ENCODE measurements at places on chromosomes 6 and 20. TPM values are rescaled to one million over a fixed set of nuclear protein-coding genes. Genes with fewer than 3 reads are reported as not detected.

DNA sequence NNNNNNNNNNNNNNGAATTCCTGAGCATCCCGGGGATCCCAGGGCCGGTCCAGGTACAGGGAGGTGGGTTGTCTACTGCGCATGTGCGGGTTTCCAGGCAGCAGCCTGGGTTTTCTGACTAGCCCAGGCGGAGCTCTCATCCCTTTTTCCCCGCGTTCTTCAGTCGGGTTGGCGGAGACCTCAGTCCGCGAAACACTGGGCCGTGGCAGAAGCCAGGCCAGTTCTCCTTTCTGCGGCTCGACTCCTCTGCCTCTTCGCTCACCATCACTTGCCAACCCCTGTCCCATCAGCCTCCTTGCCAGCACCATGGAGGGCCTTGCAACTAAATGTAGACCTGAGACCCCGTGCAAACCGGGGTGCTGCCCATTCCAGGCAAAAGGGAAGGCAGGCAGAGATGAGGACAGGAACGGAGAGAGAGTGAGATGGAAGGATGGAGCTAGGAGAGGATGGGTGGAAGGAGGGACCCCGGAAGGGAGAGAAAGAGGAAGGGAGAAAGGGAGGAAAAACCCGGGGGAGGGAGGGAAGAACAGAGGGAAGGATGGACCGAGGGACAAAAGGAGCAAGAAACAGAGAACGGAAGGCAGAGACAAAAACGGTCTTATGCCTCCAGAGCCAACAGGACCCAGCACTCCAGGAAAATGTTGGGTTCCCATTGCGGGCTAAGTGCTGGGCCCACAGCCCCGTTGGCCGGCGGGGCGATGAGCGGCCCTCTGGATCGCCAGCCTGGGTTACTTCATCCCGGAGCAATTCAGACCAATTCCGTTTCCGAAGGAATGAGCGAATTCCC is 445.4 kb upstream of the DEFB115 start:
- DNase-seq, result peak; percentile 53
- no peaks in the 10 kb centered on the region for H3K36me3 ChIP-seq
- no peaks in the 10 kb centered on the region for H3K4me1 ChIP-seq
- H3K4me3 ChIP-seq, result peak overlapping the region; percentile 32

GRCh38 chr6:13478525-13478966 is 8.9 kb downstream of the GFOD1 start:
- H3K27me3 ChIP-seq, result no peaks in the 10 kb centered on the region
- no peak overlapping the region for H3K4me3 ChIP-seq
- H3K4me1 ChIP-seq, result no peaks in the 10 kb centered on the region

- peaks cover 5% of the 10 kb centered on the region for H3K4me1 ChIP-seq
- peaks cover 8% of the 10 kb centered on the region for H3K36me3 ChIP-seq
- peak within 1 kb of the TSS; percentile 94 for H3K4me3 ChIP-seq
- H3K27ac ChIP-seq, result peak within 1 kb of the TSS; percentile 92
- H3K27me3 ChIP-seq, result no peaks in the 10 kb centered on the region
- peak; percentile 73 for DNase-seq
Measured at GRCh38 chr6:25962149-25963127, at the start of gene TRIM38. TRIM38 (plus strand) TSS chr6:25962802; CDS start chr6:25966523, 3,721 bp downstream.

GRCh38 chr6:2531426-2532215 is 219.1 kb downstream of the MYLK4 start:
- DNase-seq, result peak; percentile 97
- no peak overlapping the region for H3K4me3 ChIP-seq
- no peaks in the 10 kb centered on the region for H3K27me3 ChIP-seq
- no peaks in the 10 kb centered on the region for H3K4me1 ChIP-seq
- no peak overlapping the region for H3K27ac ChIP-seq

GRCh38 chr20:53695797-53696527 is 102.3 kb upstream of the ZNF217 start:
- no peak overlapping the region for H3K27ac ChIP-seq
- H3K4me1 ChIP-seq, result peaks cover 6% of the 10 kb centered on the region
- no peaks in the 10 kb centered on the region for H3K27me3 ChIP-seq
- H3K36me3 ChIP-seq, result no peaks in the 10 kb centered on the region
- no peak overlapping the region for H3K4me3 ChIP-seq

Gene LAMA4
- total RNA-seq, result 494 TPM

DNA sequence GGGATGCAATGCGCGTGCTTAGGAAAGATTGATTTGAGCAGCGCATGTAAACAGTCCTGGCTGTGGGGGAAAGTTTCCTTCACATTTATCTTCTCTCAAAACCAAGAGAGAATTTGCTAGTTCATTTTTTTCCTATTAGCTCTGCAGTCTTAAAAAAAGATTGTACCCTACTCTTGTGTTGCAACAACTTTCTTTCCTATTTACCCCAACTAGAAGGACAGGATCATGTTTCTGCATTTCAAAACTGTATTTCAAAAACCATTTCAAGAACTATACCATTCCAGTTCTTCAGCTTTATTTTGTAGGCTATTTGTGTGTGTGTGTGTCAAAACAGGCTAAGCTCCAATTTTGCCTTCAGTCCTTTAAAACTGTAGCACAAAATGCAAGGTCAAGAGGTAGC is 473.1 kb downstream of the KIF16B start:
- no peaks in the 10 kb centered on the region for H3K36me3 ChIP-seq
- H3K27me3 ChIP-seq, result no peaks in the 10 kb centered on the region
- H3K4me3 ChIP-seq, result no peak overlapping the region
- H3K4me1 ChIP-seq, result no peaks in the 10 kb centered on the region
- no peak overlapping the region for H3K27ac ChIP-seq

- H3K27me3 ChIP-seq, result no peaks in the 10 kb centered on the region
- H3K4me1 ChIP-seq, result peaks cover 8% of the 10 kb centered on the region
- no peaks in the 10 kb centered on the region for H3K36me3 ChIP-seq
- H3K4me3 ChIP-seq, result no peak overlapping the region
Measured at GRCh38 chr6:133062696-133063306, 178.4 kb upstream of the EYA4 start.

GRCh38 chr6:17894191-17894590 is 93.2 kb downstream of the KIF13A start:
- DNase-seq, result no peak
- no peak overlapping the region for H3K4me3 ChIP-seq
- H3K27me3 ChIP-seq, result no peaks in the 10 kb centered on the region
- H3K4me1 ChIP-seq, result no peaks in the 10 kb centered on the region

Gene ERVFRD-1
- total RNA-seq, result not detected

- no peak overlapping the region for H3K4me3 ChIP-seq
- no peaks in the 10 kb centered on the region for H3K36me3 ChIP-seq
- peaks cover 22% of the 10 kb centered on the region for H3K4me1 ChIP-seq
- no peaks in the 10 kb centered on the region for H3K27me3 ChIP-seq
- no peak overlapping the region for H3K27ac ChIP-seq
- DNase-seq, result peak; percentile 58
Measured at GRCh38 chr6:139883776-139884175, 509.3 kb upstream of the CITED2 start.

DNA sequence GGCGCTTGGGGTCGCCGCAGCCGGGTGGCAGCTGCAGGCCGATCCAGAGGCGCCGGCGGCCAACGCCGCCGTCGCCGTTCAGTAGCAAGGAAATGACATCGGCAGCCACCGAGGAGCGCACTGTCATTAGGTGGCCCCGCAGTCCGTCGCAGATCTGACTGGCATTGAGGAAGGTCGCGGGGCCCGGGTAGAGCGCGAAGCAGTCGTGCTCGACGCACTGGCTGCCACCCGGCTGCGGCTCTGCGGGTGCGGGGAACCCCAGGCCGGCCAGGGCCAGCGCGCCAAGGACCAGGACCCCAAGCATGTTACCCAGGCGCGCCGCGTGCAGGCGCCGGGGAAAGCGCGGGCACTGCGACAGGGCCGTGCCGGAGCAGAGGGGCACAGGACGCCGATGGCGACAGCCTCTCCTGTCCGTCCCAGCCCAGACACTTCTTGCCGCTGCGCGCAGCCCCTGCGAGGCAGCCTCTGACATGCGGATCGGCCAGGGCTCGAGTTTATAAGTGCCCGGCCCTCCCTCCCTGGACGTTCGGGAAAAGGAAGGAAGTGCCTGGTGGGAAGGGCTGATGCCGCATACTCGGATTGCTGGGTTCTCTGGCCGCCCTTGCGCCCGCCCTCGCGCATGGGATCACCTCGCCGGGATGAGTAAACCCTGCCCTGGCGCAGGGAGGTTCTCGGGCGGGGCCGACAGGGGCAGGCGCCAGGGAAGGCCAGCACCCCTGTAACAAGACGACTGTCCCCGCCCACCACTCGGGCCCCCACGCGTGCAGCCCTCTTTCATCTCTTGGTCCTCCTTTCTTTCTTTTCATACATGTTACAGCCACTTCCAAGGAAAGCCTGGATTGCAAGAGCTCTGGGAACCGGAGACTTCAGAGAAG is at the start of gene THBD:
Gene THBD, minus strand, starts transcription at position 472 of the 875 bp plus-strand sequence. Its CDS starts 168 bp downstream, at position 304.
- no peaks in the 10 kb centered on the region for H3K27me3 ChIP-seq
- H3K4me1 ChIP-seq, result no peaks in the 10 kb centered on the region
- no peaks in the 10 kb centered on the region for H3K36me3 ChIP-seq

DNA sequence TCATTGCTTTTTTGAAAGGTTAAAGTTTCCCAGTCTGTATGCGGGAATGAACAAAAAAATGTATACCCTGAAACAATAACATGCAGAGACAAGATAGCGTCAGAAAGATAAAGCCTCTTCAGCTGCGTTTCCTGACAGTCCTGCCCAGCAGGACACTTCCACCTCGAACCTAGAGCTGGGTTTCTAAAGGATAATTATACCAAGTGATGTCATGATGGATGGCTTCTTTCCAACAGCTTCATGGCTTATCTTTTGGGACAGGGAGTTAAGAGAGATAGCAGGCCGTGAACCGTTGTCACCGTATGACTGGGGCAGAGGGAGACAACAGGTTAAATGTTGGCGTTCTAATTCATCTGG is 267.6 kb upstream of the SGK1 start:
- DNase-seq, result no peak
- H3K36me3 ChIP-seq, result no peaks in the 10 kb centered on the region
- no peak overlapping the region for H3K27ac ChIP-seq
- no peaks in the 10 kb centered on the region for H3K27me3 ChIP-seq

DNA sequence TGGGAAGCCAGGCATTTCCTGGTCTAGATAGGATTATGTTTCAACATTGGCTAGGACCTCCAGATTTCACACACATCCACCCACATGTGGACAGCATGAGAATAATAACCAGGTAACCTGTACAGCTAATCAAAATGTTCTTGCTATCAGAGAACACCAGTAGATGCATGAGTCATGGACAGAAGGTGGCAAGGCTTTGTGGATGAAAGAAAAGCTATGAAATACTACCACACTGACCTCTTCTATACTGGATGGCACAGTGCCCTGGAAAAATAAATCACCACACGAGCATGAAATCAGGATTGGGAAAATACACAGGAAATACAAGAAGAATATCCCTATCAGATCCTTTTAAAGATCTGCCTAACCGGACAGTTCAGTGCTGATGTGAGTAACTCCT is 113.0 kb downstream of the GMDS start:
- no peak overlapping the region for H3K4me3 ChIP-seq
- H3K36me3 ChIP-seq, result no peaks in the 10 kb centered on the region
- H3K27me3 ChIP-seq, result no peaks in the 10 kb centered on the region
- no peaks in the 10 kb centered on the region for H3K4me1 ChIP-seq
- H3K27ac ChIP-seq, result no peak overlapping the region

DNA sequence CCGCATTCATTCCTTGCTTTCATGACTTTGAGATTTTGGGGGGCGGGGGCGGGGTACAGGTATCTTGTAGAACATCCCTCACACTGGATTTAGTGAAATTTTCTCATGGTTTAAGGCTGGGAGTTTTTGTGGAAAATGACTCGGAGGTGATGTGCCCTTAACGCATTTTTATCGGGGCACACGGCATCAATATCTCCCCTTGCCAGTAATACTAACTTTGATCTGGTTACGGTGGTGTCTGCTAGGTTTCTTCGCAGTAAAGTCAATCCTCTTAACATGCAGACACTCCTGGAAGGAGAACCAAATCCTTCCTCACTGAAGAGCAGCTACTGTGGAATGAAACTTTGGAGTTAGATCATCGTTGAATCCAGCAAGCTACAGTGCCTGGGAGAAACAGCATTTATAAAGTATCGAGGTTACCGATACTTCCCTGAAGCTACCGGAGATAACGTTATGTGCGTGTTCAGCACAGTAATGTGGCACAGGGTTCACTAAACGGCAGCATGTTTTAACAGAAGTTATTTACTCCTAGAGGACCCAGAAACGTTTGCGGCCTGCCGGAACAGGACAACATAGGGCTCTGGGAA is 1.2 kb upstream of the DYNLRB1 start:
- no peaks in the 10 kb centered on the region for H3K36me3 ChIP-seq
- peak overlapping the region; percentile 92 for H3K27ac ChIP-seq
- H3K27me3 ChIP-seq, result no peaks in the 10 kb centered on the region
- H3K4me1 ChIP-seq, result peaks cover 3% of the 10 kb centered on the region

Gene TNFRSF21
- total RNA-seq, result 12.6 TPM

- peak; percentile 53 for DNase-seq
- no peak overlapping the region for H3K4me3 ChIP-seq
- no peaks in the 10 kb centered on the region for H3K4me1 ChIP-seq
Measured at GRCh38 chr6:126824226-126824625, 294.2 kb upstream of the RSPO3 start.

DNA sequence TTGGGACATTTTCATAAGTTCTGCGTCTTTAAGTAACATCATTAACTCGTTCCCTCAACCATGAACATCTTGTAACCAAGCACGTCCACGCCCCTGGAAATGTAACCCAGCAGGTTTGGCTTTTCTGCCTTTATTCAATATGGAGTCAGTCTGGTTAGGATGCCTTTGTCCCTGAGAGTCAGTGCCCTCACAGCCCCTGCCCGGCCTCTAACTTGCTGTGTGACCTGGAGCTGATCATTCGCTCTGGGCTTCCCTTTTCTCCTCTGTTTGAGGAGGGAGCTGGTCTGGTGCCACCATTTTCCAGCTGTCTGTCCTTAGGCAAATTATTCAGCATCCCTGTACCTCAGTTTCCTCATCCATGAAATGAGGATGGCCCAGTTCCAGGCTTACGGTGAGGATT is 26.5 kb upstream of the ANGPT4 start:
- H3K27me3 ChIP-seq, result no peaks in the 10 kb centered on the region
- H3K4me3 ChIP-seq, result no peak overlapping the region
- no peak for DNase-seq
- H3K4me1 ChIP-seq, result no peaks in the 10 kb centered on the region

Gene PROKR2
- total RNA-seq, result not detected

DNA sequence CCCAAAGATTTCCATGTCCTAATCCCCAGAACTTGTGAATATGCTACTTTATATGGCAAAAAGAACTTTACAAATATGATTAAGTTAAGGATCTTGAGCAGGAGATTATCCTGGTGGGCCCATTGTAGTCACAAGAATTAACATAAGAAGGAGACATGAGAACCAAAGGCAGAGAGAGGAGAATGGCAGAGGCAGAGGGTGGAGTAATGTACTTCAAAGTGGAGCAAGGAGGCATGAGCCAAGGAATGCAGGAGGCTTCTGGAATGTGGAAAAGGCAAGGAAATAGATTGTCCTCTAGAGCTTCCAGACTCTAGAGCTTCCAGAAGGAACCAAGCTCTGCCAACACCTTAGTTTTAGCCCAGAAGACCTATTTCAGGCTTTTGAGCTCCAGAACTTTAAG is 147.4 kb downstream of the MOXD1 start:
- no peak overlapping the region for H3K27ac ChIP-seq
- no peak for DNase-seq
- peaks cover 2% of the 10 kb centered on the region for H3K27me3 ChIP-seq
- H3K36me3 ChIP-seq, result no peaks in the 10 kb centered on the region
- no peak overlapping the region for H3K4me3 ChIP-seq
- no peaks in the 10 kb centered on the region for H3K4me1 ChIP-seq

GRCh38 chr20:63216849-63217471 is 1.0 kb upstream of the YTHDF1 start:
- peak overlapping the region; percentile 76 for H3K4me3 ChIP-seq
- peaks cover 8% of the 10 kb centered on the region for H3K27me3 ChIP-seq
- H3K36me3 ChIP-seq, result peaks cover 6% of the 10 kb centered on the region

Gene ENTPD6
- total RNA-seq, result 56.5 TPM

Measured in fibroblast of lung (primary cell).